ENCODE measurements at places on chromosomes 7 and 10.

DNA sequence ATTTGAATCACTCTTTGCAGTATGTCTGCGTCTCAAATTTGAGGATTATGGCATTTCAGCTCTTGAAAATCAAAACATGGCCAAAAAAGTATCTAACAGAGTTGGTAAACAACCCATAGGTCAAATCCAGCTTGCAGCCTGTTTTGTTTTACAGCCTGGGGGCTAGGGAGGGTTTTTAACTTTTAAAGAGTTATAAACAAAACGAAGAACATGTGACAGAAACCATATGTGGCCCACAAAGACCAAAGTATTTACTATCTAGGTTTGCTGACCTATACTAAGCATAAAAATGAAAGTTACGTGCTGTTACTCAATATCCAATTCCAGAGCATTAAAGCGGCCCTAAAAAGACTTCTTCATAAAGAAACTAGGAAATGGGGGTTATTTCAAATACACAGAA is 55.5 kb upstream of the STARD3NL start:
- no peak for DNase-seq

GRCh38 chr7:128021366-128021765 is 9.9 kb downstream of the LRRC4 start:
- DNase-seq = no peak

DNA sequence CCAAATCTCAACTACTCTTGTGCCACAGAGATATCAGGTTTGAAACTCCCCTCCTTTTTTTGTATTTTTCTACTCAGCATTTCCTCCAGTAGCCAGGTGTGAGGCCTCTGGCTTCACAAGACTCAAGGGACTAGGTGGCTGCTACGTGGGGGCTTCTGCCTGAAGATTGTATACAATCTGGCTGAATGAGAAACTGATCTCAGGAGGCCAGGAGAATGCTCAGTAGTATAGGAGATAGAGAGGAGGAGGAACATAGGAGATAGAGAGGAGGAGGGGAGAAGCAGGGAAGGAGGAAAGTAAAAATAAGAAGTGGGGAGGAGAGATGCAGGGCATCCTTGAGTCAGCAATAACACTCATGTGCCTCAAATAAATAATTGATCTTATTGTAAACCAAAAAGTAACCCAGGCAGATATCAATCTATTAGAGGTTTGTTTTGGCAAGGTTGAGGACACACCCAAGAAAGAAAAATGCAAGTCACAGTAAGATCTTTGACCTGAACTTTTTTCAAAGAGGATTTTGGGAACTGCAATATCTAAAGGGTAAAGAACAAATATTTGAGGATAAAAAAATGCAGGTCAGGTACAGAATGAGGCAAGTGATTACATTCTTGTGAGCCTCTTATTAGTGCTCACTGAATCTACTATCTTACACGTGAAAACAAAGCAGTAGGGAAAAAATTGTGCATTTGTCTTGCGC is 36.8 kb downstream of the AKR1C8 start:
- no peak for DNase-seq

GRCh38 chr7:78472519-78472918 is 673.9 kb downstream of the PHTF2 start:
- DNase-seq = no peak

Data from aorta (tissue), 5 donors.